ENCODE measurements at places on chromosomes 11 and 22. TPM values are rescaled to one million over a fixed set of nuclear protein-coding genes. Genes with fewer than 3 reads are reported as not detected.

GRCh38 chr22:49533886-49534285, 293.8 kb downstream of the BRD1 start:
- no peak overlapping the region for H3K4me3 ChIP-seq
- H3K4me1 ChIP-seq = peaks cover 7% of the 10 kb centered on the region
- H3K36me3 ChIP-seq = no peaks in the 10 kb centered on the region
- no peak overlapping the region for H3K27ac ChIP-seq

Gene SPI1
- 4.6 TPM for total RNA-seq

Gene KRTAP5-8
- 0.39 TPM for total RNA-seq

Gene PAX6
- total RNA-seq = 8.3 TPM

DNA sequence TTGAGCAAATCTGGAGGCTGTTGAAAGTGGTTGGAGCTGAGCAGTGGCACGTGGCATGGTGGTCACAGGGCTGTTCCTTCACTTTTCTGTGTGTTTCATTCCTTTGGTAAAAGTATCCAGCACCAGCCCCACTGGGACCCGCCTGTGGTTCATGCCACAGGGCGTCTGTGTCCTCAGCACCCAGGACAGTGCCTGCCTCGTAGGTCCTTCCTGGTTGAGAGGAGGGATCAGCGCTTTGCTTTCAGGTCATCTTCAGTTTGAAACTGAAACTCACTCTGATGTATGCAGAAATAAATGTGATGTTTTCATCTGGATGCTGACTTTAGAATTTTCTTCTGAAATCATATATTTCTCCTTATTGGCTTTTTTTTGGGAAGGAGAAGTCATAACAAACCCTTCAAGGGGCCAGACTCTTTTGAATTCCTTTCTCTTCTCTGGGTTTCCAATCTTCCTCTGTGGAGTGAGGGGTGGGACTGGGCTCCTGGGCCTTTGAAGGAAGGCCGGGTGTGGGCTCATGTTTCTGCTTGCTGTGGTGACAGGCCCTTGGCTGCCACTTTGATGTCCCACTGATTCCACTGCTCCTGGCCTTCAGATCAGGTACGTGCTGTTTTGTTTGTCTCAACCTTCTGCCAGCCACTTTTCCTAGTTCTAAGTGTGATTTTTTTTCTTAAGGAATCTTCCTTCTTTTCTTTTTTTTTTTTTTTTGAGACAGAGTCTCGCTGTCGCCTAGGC, 26.2 kb downstream of the TBC1D22A start:
- DNase-seq = no peak
- H3K27ac ChIP-seq = no peak overlapping the region
- no peaks in the 10 kb centered on the region for H3K4me1 ChIP-seq
- H3K4me3 ChIP-seq = no peak overlapping the region

DNA sequence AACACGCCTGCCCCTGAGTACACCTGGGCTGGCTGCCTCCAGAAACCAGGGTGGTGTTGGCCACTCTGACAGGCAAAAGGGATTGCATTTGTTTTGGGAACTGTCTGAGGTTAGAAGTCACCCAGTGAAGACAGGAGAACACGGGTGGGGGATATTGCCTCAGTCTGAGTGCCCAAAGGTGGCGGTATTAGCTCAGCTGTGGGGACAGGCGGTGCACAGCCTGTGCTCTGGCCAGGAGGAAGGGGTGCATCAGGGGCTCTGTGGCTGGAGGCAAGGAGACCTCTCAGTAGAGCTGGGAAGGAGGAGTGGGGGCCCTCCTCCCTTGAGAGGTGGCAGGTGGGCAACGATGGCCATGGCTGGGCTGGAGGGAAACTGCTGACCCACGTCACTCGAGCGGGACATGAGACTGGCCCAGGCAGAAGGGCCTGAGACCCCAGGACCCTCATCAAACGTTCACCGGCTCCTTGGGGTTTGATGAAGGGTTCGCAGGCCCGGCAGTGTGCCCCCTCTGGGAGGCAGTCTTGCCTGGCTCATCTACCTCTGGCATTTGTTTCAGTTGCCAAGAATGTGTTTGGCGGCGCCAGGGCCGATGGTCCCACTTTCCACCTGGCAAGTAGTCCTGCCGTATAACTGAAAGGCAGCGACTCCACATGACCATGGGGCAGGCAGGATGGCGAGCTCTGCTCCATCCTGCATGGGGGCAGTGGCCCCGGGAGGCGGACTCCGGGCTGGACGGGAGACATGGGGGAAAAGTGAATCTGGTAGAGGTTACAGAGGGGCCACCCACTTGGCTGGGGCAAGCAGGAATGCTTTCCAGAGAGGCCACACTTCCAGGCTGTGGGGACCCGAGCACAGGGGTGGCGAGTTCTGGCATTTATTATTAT, 52.8 kb upstream of the SMIM38 start:
- H3K27ac ChIP-seq = no peak overlapping the region
- no peaks in the 10 kb centered on the region for H3K36me3 ChIP-seq
- H3K4me1 ChIP-seq = no peaks in the 10 kb centered on the region
- DNase-seq = no peak

DNA sequence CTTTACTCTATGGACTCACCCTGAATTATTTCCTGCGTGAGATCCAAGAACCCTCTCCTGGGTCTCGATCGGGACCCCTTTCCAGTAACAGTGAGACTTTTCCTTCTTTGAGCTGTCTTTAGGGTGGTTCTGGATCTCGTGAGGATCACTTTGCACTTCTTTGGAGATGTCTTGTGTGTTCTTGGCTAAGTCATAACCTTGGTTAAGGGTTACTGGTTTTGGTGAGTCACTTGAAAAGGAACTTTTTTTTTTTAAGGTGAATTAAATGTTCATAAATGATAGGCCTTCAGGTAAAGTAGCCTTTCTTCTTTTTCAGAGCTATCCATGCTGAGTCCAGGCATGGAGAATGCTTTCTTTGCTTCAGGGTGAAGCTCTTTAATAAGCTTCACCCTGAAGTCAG, 19.4 kb upstream of the GSTP1 start:
- no peaks in the 10 kb centered on the region for H3K27me3 ChIP-seq
- no peak overlapping the region for H3K4me3 ChIP-seq
- no peak overlapping the region for H3K27ac ChIP-seq
- peaks cover 4% of the 10 kb centered on the region for H3K4me1 ChIP-seq
- H3K36me3 ChIP-seq = no peaks in the 10 kb centered on the region
- no peak for DNase-seq

All from testis (tissue), 5 donors.